NCI-H1105 (cell line): ENCODE measurements at places on chromosomes 5 and 9.

- no peak for DNase-seq
These were observed 79.4 kb downstream of the PTTG1 start for GRCh38 chr5:160500786-160501779.

GRCh38 chr5:150860246-150860821, 14.0 kb downstream of the IRGM start:
- DNase-seq, result no peak

GRCh38 chr9:27150746-27151406, 41.9 kb downstream of the TEK start:
- no peak for DNase-seq

- DNase-seq, result no peak
These were observed 80.1 kb downstream of the ZNF354C start for GRCh38 chr5:179140293-179140692.

- no peak for DNase-seq
These were observed 16.8 kb upstream of the TCOF1 start for GRCh38 chr5:150340614-150341255.

GRCh38 chr9:83062651-83063527, at the start of gene RASEF:
RASEF (minus strand) TSS chr9:83063142; CDS start chr9:83062867, 275 bp downstream.
- peak; percentile 58 for DNase-seq

GRCh38 chr9:38180656-38181055, 111.6 kb upstream of the SHB start:
- DNase-seq, result no peak

- no peak for DNase-seq
These were observed 199.4 kb downstream of the ESM1 start for GRCh38 chr5:54785729-54786591.

DNA sequence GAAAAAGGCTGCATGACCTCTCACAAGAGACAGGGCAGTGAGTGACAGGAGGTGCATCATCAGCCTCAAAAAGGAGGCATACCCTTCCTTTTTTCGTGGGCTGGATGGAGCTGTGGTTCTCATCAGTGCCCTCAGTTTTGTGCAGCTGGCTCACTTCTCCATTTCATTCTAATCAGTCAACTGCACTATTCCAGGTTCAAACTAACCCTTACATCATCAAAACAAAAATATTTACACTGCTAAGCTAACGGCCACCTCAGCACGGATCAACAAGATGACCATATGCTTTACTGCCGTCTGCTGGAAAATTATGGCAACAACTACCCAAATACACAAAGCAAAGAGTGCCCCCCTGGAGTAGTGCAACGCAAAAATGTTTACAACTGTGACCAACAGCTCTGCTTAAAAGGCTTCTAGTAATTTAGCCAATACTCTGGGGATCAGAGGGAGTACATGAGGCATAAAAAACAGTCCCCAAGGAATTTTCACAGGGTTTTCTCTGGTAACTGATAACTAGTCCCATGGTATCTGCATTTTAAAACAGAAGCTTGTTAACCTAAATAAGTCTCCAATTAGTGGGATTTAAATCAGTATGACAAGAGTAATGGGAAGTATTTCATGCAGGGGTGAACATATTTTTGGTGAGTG, 10.8 kb downstream of the KCNV2 start:
- peak; percentile 56 for DNase-seq

- DNase-seq, result no peak
These were observed 51.1 kb upstream of the TNFSF15 start for GRCh38 chr9:114856942-114857315.

DNA sequence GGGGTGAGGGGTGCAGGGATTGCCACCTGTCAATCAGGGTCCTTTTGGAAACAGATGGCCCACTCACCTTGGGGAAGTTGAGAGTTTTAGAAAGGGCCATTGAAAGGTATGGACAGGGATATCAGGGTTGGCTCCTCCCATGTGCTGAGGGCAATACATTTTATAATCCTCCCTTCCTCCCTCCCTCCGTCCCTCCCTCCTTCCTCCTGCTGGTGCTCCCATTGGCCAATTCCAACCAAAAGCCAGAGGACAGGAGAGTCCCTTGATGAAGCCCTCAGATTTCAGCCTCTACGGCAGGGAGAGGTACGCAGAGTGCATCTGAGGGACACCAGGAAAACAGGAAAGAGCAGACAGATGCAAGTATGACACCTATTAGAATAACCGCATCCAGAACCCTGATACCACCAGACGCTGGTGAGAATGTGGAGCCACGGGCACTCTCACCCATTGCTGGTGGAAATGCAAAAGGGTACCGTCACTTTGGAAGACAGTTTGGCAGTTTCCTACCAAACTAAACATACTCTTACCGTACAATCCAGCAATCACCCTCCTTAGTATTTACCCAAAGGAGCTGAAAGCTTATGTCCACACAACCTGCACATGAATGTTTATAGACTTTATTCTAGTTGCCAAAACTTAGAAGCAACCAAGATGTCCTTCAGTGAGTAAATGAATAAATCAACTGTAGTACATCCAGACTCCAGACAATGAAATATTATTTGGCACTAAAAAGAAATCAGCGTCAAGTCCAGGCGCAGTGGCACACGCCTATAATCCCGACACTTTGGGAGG, 58.2 kb upstream of the OTULINL start:
- DNase-seq, result no peak

- no peak for DNase-seq
These were observed 60.8 kb downstream of the SH3TC2 start for GRCh38 chr5:149002053-149002452.

GRCh38 chr9:80156262-80156661, 584.5 kb downstream of the TLE4 start:
- no peak for DNase-seq

- DNase-seq, result no peak
These were observed 137.8 kb downstream of the LPAR1 start for GRCh38 chr9:110900456-110900855.

DNA sequence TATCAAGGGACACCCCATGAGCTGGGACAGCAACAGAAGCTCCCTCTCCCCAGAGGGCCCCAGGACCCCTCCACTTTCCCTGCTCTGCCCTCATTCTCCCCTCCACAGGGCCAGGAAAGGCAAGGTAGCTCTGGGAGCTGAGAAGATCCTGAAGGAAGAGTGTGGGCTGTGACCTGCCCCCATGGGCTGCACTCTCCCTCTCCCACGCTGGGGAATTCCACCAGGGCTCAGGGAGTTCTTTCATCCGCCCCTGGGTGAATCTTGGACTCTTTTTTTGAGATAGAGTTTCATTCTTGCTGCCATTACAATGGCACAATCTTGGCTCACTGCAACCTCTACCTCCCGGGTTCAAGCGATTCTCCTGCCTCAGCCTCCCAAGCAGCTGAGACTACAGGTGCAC, 73.8 kb downstream of the C9orf50 start:
- no peak for DNase-seq

- no peak for DNase-seq
These were observed 94.1 kb downstream of the NFIB start for GRCh38 chr9:14219850-14220249.

GRCh38 chr9:27856054-27856453, 282.8 kb upstream of the C9orf72 start:
- DNase-seq, result no peak
